EH (cell line): ENCODE measurements at places on chromosomes 5 and 9.

DNA sequence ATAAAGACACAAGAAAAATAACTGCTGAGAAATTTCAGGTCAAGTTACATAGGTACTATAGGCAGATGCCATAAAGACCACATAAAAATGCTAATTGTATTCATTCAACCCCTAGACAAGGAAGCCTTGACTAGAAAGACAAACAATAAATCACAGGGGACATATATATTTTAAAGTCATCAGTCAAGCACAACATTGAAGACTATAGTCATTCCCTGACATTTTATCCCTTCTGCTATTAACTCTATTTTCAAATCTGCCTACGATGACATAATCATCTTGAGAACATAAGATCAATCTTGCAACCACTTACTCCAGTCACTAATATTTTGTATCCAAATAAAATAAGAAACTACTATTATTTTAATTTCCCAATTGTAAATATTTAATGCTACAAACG is 38.3 kb downstream of the FAM13B start:
- no peak for DNase-seq

- DNase-seq = no peak
These were observed 399.4 kb upstream of the IRX4 start for GRCh38 chr5:2282034-2282690.

DNA sequence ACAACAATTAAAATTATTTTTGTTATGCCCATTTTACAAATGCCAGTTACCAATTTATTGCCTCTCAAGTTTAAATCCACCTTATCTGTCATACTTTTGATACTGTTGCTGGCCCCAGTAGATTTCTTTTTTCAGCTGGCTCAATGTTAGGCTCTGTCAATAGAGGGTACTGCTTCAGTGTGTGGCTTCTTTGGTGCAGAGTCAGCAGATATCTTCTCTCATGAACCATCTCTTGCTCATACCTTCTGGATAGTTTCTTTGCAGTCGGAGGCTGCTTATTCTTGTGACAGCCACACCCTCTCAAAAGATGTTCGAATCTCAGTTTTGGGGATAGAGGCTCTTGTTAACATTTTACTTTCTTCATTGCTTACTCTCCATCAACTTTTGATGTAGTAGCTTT is 849.9 kb upstream of the SEMA6A start:
- no peak for DNase-seq

GRCh38 chr9:18798106-18798505 is 234.9 kb downstream of the SAXO1 start:
- peak; percentile 36 for DNase-seq

DNA sequence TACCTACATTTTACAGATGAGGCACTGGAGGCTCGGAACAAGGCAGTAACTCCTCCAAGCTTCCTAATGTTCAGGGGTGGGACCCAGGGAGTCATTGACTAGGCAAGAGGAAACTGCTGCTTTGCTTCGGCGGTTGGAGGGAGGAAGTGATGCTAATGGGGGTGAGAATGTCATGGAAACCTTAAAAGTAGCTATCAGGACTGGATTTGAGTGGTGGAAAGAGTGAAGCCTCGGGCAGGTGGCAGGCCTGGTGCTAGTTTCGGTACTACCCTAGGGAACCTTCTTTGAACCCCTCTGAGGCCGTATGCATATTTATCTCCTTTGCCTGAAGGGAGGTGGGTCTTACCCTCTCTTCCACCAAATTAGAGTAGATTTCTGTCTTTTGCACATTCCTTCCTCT is 1.6 kb downstream of the BSPRY start:
- no peak for DNase-seq

- DNase-seq = no peak
These were observed 25.9 kb upstream of the ASPN start for GRCh38 chr9:92508018-92508820.

GRCh38 chr5:175347931-175348330 is 96.1 kb downstream of the DRD1 start:
- DNase-seq = no peak

DNA sequence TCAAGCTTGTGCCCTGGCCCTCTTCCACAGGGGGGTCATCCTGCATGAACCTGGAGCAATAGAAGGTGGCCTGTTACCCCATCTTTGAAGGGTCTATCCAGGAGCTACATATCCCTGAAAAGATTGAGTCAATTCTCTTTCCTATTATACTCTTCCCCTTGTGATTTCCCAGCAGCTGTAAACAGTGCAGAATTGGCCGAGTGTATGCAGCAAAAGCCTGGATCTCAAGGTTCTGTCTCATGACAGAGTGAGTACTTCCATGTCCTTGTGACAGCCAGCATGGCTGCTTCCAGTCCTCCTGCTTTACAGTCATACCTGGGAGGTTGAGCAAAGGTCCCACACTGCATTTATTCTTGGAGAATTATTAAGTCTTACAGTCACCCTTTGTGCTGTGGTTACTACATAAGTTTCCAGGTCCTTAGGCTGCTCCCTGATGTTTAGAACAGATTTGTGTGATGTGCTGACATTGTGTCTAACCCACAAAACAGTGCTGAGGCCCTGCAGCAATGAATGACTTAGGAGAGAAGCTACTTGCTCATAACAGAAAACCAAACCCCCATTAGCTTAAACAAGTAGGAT is 67.5 kb downstream of the NREP start:
- DNase-seq = no peak

- peak; percentile 39 for DNase-seq
These were observed 104.0 kb downstream of the EBF1 start for GRCh38 chr5:158995694-158996173.

DNA sequence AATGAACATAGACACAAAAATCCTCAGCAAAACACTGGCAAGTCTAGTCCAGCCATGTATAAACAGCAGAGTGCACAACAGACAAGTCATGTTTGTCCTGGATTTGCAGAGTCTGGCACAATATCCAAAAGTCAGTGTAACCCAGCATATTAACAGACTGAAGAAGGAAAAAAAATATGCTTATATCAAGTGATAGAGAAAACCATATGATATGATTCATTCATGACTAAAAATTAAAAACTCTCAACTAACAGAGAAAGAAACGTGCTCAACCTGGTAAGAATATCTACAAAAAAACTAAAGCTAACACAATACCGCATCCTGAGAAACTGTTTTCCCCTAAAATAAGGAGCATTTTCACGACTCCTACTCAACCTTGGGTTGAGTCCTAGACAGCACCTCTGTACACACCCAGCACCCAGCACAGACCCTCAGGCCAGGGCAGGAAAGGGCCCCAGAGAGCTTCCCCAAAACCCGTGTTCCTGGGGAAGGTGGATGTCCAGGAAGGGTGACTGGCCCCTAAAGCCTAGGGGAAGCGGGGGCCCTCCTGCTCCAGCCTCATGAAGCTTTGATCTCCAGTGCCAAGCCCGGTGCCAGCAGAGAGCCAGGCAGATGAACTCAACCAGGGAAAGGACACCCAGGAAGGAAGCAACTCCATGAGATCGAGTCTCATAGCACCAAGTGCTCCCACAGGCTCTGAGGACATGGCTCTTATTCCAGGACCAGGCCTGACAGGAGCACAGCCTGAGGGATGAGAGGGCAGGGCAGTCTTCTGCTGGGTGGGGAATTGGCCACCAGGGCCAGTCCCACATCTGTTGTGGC is 38.9 kb downstream of the ADAMTS2 start:
- DNase-seq = peak; percentile 57

DNA sequence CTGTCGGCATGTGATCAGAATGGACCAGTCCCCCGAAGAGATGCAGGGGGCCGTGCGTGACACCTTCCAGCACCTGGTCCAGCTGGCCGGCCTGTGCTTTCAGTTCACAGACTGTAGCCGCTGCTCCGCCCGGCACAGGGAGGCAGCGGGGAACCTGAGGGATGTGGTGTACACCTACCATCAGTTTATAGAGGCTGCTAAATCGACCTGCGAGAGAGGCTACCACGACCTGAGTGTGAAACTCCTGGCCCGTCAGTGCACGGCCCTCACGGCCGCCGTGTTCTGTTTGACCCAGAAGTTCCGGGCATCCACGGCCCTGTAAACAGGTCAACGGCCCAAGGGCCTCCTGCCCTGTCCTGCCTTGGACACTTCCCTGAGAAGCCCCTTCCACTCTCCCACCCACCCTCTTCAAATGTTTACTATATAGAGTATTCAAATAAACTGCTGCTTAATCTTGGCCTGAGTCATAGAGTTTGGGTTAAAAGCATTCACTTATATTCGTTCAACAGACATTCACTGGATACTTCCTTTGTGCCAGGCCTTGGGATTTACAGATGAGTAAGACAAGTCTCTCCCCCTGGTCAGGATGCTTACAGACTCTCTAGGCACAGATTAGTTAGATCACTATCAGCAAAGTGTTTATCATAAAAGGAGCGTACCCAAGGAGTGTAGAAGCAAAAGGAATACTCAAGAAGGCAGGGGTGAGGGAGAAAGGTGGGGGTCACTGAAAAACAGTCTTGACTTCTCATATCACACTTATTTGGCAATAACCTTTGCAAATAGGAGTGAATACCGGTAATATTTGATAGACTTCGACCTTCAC is 6.9 kb upstream of the TRMT10B start:
- peak; percentile 79 for DNase-seq

DNA sequence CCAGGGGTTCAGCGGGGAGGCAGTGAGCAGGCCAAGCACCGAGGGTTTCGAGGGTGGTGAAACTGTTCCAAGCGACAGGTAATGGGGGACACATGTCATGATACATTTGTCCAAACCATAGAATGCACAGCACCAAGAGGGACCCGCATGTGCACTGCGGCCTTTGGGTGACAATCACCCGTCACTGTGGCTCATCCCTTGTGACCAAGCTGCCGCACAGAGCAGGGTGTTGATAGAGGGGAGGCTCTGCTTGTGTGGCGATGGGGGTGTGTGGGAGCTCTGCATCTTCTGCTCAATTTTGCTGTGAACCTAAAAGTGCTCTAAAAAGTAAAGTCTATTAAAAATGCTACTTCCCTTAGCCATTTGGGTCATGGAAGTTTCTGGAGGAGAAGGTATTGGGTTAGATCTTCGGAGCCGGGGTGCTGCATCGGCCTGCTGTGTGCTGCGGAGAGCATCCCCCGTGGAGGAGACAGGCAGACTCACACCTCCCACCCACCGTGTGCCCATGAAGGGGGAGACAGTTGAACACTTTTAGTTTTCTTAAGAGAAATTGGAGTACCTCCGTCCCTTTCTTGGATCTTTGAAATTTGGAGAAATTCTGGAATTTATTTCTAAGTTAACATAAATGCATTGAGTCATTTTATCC is 280.4 kb upstream of the IRX2 start:
- no peak for DNase-seq

GRCh38 chr9:68627104-68627503 is 77.9 kb upstream of the PIP5K1B start:
- no peak for DNase-seq

DNA sequence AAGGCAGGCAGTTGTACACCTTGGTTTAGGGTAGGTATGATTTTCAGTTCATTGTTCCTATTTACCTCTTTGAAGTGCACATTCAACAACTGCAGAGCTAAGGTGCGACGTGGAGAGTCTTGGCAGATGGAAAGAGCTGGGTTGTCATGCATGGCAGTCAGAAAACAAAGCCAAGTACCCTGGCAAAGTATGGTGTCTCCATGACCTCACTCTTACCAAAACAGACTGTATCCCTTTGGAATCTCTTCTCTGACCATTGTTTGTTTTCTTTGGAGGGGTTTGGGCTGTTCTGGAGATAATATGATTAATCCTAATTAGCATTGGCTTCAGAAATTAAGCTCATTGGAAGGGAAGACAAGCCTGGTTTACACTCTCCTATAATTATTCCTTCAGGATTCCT is 665.7 kb downstream of the DNAH5 start:
- DNase-seq = no peak

- no peak for DNase-seq
These were observed 460.8 kb downstream of the DMAC1 start for GRCh38 chr9:7338586-7339281.

DNA sequence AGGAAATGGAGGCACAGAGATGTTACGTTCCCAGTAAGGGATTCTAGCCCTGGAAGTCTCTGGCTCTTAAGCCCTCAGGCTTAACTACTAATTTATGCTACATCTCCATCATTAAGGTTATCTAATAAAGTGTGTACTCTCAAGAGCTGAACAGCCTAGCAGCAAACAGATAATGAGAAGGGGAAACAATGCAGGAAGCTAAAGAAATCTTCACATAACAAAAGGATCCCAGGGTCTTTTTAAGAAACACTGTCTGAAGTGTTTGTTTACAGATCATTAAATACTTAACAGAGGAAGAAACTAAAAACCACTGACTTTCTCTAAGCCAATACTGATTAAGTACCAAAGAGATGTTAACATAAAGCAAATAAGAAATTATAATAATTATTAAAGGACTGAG is 129.0 kb downstream of the PAPPA start:
- no peak for DNase-seq

- peak; percentile 24 for DNase-seq
These were observed 6.7 kb upstream of the C5orf63 start for GRCh38 chr5:127079994-127080491.

GRCh38 chr9:112437406-112437805 is 49.2 kb upstream of the KIAA1958 start:
- no peak for DNase-seq
